ENCODE measurements at places on chromosomes 12 and 14.

DNA sequence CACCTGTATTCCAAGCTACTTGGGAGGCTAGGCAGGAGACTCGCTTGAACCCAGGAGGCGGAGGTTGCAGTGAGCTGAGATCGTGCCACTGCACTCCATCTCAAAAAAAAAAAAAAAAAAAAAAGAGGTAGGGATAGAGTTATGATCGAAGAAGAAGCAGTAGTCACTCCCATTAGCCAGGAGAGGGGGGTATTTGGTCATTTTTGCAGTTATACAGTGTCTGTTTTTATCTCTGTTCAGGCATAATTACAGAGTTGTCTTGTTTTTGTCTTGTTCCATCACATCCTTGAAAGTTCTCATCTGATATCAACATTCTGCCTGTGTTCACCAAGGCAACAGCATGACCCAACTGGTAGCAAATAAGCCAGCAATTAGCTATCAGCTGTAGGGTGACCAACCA lies 98.5 kb upstream of the TMPO start:
- DNase-seq, result peak; percentile 44

DNA sequence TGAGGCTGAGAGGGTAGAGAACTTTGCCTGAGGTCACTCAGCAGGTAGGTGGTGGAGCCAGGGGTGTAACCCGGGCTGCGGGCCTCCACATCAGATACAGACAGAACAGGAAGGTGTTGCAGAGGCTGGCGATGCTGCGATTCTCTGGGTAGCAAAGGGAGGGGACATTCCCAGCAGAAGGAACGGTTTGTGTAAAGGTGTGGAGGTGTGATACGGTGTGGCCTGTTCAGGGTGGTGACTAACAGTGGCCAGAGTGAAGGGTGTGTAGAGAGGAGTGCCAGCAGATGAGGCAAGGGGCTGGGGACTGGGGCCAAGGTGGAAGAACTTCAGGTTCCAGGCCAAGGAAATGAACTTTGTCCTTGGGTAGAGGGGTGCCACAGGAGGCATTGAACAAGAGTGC lies 18.2 kb upstream of the FAIM2 start:
- no peak for DNase-seq

DNA sequence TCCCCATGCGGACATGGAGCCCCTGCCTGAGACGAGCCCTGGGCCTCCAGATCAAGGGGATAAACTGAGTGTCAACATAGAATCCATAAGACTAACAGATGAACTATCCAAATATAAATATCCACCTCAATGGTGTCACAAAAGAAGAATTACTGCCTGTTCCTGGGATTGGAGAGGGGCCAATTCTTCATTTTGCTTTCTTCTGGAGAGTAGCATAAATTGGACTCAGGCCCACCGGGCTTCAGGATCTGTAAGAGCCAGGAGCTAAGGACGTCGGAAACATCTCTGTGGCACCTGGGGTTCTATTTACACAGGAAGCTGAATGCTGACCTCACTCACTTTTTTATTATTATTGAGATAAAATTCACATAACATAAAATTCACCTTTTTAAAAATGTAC lies 408.2 kb upstream of the CCDC196 start:
- DNase-seq, result no peak

DNA sequence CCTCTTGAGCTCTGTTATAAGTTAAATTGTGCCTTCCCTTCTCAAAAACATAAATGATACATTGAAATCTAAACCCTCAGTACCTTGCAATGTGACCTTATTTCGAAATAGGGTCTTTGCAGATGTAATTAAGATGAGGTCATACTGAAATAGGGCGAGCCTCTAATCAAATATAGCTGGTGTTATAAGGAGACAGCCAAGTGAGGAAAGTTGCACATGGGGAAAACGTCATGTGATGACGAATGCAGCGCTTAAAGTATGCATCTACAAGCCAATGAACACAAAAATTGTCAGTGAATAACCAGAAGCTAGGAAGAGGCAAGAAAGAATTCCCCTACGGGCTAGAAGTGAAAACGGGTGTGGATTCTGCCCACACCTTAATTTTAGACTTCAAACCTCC lies 305.2 kb upstream of the FOXG1 start:
- no peak for DNase-seq

DNA sequence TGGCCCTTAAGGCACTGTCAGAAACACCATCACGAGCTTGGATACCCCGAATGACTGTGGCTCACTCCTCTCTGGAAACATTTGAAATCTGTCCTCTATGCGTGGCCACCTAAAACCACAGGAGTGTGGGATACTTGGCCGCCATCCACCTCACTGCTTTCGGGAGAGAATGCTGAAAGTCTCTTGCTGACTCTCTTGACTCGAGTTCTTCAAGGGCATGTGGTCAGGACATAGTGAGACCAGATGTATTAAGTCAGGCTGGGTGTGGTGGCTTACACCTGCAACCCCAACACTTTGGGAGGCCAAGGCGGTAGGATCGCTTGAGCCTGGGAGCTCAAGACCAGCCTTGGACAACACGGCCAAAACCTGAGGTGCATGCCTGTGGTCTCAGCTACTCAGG lies 174.7 kb upstream of the ALG10B start:
- DNase-seq, result no peak

DNA sequence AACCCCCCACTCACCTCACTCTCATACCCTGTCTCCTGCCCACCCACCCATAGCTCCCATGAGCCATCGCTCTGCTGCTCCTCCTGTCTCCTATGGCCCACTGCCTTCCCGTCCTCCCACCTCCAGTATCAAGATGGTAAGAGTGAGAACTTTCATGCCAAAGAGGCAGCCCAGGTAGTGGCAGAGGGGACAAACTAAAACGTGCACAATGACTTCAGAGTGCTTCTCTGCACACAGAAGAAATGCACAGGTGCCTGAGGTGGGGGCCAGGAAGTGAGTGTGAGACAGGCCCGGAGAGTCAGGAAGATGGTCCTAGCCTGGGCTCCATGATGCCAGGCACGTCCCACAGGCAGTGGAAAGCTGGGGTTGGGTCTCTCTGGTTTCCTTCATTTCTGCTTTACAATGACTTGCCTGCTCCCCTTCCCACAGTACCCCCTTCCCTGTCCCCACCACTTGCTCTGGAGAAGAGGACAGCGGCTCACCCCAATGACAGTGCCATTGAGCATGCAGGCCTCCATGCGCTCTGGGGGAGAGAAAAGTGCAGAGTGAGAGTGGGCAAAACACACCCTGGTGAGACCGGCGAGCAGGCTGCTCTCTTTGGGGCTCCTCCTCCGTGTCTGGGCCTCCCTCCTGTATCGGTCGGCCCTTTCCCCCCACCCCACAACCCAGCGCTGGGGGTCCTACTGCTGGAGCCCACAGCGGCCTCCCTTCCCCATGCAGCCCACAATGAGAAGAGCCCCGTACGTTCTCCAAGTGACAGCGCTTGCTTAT lies 22.8 kb upstream of the ANO2 start:
- DNase-seq, result no peak

- no peak for DNase-seq
Observed at GRCh38 chr14:68976160-68977067, 2.7 kb downstream of the ACTN1 start.

DNA sequence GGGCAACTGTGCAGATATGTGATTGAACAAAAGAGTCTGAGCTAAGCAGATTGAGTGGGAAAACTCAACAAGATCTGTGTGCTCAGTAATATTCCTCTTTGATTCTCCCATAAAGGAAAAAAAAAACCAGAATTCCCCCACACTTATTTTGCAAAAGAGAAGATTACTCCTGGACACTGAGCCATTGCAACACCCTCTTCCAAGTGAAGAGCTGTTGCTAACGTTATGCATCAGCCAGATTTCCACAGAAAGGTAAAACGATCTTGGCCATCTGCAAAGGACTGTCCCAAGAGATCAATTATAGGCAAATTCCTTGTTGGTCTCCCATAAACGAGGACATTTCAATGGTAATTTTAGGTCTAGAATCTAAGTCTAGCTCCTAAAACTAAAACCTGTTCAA lies 587.7 kb downstream of the C12orf50 start:
- DNase-seq, result no peak

GRCh38 chr14:68173227-68173972 lies 353.8 kb downstream of the RAD51B start:
- DNase-seq, result peak; percentile 35

GRCh38 chr12:132281038-132281437 lies 48.4 kb downstream of the GALNT9 start:
- no peak for DNase-seq

DNA sequence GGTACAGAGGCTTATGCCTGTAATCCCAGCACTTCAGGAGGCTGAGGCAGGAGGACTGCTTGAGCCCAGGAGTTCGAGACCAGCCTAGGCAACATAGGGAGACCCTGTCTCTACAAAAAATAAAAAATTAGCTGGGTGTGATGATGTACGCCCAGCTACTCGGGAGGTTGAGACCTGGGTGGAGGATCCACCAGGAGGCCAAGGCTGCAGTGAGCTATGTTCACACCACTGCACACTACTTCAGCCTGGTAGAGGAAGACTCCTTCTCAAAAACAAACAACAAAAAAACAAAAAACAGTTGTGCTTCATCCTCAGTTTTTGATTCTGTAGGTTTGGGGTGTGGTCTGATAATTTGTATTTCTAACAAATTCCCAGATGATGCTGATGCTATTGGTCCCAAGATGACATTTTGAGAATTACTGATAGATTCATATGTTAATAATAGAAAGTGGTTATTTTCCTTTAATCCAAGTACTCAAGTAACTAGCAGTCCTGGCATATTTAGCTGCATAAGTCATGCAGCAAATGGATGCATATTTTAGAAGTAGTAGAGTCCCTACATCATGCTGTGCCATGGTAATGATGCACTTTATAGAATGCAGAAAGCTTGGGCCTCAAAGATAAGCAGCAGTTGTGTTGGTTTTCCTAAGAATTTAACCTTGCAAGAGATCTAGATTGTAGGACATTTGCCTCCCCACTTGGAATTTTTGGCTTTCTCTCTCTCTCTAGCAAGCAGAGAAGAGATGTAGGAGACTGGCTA lies 76.1 kb upstream of the PAWR start:
- peak; percentile 30 for DNase-seq

DNA sequence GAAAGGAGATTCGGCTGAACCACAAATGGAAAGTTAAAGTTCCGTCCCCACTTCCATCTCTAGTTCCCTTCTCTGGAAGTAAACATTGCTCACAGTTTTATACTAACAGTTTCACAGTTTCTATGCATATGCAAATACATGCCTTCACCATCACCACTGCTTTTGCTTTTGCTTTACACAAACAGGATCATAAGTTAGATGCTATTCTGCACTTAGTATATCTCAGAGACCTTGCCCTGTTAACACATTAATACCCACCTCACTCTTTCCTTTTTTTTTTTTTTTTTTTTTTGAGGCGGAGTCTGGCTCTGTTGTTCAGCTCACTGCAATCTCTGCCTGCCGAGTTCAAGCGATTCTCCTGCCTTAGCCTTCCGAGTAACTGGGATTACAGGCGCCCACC lies 890 bp downstream of the TEP1 start:
- peak; percentile 24 for DNase-seq

- no peak for DNase-seq
Observed at GRCh38 chr14:103731916-103732867, 16.6 kb downstream of the ZFYVE21 start.

DNA sequence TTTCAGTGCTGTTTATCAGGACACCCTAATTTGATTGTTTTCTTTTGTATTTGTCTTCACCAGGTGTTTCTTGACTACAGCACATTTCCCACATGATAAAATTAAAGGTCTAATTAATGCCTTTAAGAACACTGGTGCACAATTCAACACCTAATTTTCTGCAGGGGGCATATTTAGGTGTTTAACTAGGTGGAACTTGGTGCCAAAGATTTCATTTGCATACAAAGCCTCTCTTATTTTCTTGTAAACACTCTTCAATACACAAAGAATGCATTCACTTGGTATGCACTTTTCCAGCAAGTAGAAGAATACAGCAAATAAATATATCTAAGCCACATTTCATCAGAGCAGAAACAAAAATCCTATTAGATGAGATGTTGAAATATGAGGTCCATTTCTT lies 646.2 kb upstream of the FOXG1 start:
- DNase-seq, result no peak
